Fibroblast of skin of abdomen (primary cell): ENCODE measurements at places on chromosomes 12 and 14.
A peak's percentile ranks its signal among the peaks of the same experiment; 100 is the strongest.

DNA sequence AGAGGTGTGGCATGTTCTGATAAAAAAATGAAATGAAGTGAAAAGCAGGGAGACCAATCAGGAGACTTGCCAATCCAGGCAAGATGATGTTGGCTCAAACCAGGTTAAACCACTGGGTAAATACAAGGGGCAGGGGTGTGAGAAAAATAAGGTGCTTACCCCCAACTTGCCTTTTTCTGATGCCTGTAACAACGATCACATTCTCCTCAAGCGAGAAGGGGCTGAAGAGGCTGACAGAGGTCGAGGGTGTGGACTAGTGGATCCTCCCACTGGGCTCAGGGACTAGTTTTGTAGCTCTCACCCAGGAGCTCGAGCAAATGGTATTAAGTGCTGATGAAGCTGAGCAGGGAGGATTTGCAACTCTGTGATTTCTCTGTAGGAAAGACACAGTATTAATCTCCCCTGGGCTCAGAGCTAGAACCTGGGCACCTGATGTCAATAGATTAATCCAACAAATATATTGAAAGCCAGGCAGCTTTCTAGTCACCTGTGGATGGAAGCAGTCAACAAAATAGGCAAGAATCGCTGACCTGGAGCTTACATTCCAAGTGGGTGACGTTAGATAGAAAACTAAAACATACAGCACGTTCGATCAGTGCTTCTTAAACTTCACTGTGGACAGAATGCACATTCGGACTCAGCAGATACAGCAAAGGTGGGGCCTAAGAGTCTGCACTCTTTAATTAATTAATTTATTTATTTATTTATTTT, 15.2 kb upstream of the EAPP start:
- peak; percentile 33 for DNase-seq

- no peak for DNase-seq
Measured at GRCh38 chr14:64112867-64113678, 181.1 kb downstream of the ESR2 start.

- no peak for DNase-seq
Measured at GRCh38 chr12:44626883-44627282, 249.2 kb downstream of the NELL2 start.

DNA sequence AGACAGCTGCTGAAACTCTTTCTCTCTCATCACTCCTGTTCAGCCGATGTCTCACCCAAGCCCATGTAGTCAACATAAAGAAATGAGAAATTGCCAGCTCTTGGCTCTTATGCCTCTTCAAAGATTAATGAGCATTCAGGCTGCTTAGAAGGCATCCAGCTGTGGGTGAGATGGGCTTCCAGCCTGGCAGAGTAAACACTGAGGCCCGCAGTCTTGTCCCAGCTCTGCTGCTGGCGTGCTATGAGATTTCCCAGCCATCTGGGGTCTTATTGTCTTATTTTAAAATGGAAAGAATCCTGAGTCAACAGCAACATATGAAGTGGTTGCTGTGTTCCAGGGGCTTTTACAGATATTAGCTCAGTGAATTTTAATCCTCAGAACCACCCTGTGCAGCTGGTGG, 12.6 kb downstream of the RXYLT1 start:
- no peak for DNase-seq

GRCh38 chr14:71947947-71948500, 15.8 kb downstream of the RGS6 start:
- no peak for DNase-seq

DNA sequence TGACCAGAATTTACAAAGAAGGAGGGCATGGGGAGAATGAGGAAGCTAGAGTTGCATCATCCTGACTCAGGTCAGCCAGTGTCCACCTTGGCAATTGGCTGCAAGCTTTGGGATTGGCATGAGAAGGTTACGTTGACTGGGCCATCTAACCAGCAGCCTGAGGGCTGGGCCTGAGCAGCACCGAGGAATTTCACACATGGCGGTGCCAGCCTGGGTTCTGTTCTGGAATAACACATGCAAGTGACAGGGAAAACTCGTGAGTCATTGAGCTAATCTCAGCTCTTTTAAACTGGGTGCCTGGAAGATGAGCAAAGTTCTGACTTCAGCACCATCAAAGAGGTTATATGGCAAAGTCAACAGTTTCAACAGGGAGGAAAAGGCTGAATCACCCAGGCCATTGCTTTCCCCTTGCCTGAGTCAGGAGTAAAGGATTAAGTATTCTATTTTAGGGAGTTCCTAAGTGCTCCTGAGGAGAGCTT, 543.2 kb upstream of the TBX3 start:
- peak; percentile 90 for DNase-seq
